Activated T-cell treated with anti-CD3 and anti-CD28 coated beads, Interleukin-2, amount 50 U/mL, for 1 hour (primary cell): ENCODE measurements at places on chromosomes 2 and 18.

- no peak for DNase-seq
These were observed 248.8 kb upstream of the SLC39A10 start for GRCh38 chr2:195408196-195408595.

DNA sequence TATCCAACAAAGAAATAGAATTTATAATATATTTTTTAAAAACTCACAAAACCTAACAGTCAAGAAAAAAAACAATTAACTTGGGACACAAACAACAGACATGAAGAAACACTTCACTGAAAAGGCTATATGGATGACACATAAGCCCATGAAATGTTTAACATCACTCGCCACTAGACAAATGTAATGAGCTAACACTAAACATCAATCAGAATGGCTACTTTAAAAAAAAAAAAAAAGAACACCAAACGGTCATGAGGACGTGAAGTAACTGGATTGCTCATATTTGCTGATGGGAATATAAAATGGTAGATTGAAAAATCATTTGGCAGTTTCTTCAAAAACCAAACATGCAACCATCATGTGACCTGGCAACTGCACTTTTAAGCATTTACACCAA is 97.3 kb upstream of the RGPD4 start:
- DNase-seq, result no peak

DNA sequence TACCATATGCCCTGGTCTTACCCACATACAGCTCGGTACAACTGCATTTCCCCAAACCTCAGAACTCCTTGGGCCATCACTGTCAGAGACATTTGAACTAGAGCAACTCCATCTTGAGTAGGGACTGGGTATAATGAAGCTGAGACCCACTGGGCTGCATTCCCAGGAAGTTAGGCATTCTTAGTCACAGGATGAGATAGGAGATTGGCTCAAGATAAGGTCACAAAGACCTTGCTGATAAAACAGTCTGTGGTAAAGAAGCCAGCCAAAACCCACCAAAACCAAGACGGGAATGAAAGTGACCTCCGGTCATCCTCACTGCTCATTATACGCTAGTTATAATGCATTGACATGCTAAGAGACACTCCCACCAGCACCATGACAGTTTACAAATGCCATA is 131.3 kb downstream of the PIK3C3 start:
- DNase-seq, result no peak

DNA sequence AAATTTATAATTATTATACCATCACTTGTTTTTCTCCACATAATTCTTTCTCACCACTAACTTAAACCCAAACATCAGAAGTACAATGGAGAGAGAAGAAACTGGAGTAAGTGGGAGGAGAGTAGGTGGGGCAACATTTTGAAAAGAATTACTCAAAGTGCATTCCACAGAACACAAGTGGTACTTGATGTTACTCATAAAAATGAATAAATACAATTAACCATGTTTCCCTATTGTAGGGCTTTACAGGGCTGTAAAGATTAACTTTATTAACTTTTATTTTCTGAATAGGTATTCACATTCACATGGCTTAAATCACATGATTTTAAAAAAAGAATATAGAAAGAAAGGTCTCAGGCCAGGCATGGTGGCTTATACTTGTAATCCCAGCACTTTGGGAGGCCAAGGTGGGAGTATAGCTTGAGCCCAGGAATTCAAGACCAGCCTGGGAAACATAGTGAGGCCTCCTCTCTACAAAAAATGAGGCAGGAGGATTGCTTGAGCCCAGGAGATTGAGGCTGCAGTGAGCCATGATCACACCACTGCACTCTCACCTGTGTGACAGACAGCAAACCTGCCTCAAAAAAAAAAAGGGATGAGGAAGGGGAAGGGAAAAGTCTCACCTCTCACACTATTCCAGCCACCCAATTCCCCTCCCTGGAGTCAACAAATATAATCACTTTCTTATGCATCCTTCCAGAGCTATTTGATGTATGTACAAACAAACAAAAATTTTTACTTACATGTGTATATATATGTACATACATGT is 47.1 kb downstream of the KCNG3 start:
- no peak for DNase-seq

GRCh38 chr2:224333726-224334482 is 68.0 kb downstream of the FAM124B start:
- DNase-seq, result no peak

- no peak for DNase-seq
These were observed 148.7 kb upstream of the ITGA6 start for GRCh38 chr2:172278667-172279066.

DNA sequence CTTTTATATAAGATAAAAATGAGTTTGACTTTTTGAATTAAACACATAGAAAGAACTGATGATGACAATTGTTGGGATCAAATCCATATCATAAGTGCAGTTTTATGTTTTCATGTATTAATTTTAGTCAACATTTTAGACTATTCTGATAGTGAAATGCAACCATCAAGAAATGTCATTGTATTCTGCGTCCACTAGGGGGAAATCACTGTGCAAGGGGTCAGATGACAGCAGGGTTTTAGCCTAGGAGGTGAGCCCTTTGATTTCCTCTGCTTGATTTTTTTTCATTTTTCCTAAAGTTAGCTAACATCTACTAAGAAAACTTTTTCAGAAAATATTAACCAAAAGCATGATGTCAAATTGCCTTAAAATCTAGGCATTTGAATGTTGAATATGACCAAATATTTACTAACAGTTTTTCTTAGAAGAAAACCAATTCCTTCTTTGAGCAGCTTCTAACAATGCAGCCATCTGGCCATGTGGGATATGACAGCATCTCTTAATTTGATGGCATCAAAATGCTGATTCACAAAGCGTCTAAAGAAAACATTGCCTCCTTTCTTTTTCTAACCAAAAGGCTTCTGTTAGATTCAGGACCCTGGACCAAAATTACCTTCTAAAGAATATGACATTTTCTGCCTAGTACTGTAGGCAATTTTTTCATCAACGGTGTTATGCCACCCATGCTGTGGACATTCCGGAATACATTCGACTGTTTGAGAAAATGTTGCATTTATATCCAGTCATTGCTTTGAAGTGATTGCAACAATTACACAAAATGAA is 141.5 kb downstream of the SPHKAP start:
- no peak for DNase-seq

GRCh38 chr18:9319333-9319732 is 15.2 kb upstream of the TWSG1 start:
- DNase-seq, result no peak

DNA sequence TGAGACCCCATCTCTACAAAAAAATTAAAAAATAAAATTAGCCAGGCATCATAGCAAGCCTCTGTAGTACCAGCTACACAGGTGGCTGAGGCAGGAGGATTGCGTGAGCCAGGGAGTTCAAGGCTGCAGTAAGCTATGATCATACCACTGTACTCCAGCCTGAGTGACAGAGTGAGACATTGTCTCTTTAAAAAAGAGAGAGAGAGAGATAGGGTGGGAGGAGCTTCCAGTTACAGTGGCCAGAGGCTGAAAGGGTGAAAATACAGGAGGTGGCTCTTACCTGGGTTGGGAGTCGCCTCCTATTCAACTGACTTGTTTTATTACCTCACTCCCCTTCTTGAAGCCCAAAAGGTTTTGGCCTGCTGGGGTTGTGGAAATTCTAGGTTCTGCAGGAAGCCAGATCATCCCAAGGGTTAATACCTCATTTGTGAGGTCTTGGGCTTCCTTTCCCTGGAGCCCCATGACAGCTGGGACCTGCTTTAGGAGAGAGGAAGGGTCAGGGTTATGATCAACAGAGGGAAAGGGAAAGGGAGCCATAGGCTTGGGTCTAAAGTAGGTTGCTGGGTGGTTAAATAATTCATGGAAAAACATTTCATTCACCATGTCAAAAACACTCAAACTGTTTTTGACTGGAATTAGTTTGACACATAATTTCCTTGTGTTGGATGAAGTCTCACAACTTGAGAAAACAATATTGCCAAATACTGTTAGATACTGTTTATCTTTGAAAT is 17.4 kb downstream of the DYNC2LI1 start:
- no peak for DNase-seq

- DNase-seq, result no peak
These were observed 1.8 kb downstream of the SCN9A start for GRCh38 chr2:166373951-166374350.

- DNase-seq, result no peak
These were observed 332.8 kb downstream of the MYCN start for GRCh38 chr2:16273111-16273510.

- DNase-seq, result no peak
These were observed 13.0 kb upstream of the ARHGAP25 start for GRCh38 chr2:68721482-68722101.

- no peak for DNase-seq
These were observed 703.6 kb downstream of the CPS1 start for GRCh38 chr2:211259831-211260476.

DNA sequence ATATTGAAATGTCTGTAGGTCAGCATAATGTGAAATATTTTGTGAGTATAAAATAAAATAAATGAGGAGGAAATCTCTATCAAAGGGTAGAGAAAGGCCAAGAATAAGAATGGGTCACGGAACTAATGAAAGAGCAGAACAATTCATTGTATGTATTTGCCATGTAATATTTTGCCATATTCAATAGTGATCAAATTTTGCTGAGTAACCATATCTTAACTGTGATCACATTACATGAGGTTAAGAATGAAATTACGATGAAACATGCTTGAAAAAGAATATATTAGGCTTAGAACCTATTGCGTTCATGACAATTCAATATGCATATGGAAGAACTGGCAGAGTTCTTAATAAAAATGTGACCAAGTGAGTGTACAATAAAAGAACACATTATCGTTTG is 437.2 kb upstream of the NRXN1 start:
- DNase-seq, result no peak

GRCh38 chr2:208466151-208466919 is 59.7 kb downstream of the PTH2R start:
- no peak for DNase-seq

- no peak for DNase-seq
These were observed 194.4 kb downstream of the TMX3 start for GRCh38 chr18:68520406-68521075.

DNA sequence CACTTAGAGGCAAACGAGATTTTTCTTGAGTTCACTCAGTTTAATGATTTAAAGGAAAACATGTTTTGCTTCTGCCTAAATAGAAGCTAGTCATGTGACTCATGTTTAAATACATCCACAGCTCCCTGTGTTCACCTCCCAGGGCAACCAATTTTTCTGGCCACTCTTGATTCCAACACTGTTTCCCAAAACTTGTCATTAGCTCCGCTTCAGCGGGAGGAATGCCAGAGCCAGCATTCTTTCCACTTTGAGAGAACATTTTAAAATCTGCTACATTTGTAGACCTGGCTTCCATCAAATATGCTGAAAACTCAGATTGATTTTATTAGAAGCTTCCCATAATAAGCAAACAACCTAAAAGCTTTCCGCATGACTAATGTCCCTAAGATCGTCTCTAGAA is 2.8 kb upstream of the CYS1 start:
- DNase-seq, result no peak

DNA sequence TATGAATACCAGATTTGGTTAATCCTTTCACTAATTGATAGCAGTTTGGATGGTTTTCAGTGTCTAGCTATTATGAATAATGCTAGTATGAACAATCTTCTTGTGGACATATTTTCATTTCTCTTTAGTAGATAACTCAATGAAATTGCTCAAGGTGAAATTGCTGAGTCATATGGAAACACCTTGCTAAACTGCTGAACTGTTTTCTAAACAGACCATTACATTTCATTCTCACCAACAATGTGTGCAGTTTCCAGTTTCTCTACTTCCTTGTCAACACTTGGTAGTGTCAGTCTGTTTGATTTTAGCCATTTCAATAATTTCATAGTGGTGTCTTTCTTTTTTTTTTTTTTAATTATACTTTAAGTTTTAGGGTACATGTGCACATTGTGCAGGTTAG is 250.0 kb downstream of the HRH4 start:
- DNase-seq, result no peak

DNA sequence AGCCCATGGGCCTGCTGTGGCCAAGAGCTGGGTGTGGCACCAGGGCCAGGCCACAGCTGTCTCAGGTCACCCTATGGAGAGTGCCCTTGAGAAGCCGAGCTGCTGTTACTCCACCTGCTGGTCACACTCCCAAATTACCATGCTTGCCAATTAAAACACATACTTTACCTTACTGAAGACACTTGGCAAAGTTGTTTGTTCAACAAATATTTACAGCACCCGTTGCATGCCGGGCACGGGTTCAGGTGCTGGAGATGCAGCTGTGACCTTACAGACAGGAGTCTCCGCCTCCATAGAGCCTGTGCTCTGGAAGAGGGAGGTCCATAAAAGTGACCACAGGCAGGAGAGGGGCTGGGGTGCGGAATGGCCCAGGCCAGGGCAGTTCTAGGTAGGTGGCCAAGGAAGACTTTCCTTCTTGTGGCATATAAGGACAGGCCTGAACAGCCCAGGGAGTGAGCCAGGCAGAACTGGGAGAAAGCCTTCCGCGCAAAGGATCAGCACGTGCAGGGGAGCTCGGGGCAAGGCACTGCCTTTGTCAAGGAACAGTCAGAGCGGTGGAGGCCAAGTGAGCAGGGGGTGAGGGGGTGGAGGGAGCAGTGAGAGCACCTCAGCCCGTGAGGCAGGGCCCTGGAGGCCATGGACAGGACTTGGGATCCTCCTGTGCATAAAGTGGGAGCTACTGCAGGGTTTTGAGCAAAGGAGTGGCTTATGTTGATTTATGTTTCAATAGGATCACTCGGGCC is 23.6 kb upstream of the RBM44 start:
- DNase-seq, result peak; percentile 41

- no peak for DNase-seq
These were observed 643.6 kb upstream of the FAM98A start for GRCh38 chr2:34242763-34243123.

DNA sequence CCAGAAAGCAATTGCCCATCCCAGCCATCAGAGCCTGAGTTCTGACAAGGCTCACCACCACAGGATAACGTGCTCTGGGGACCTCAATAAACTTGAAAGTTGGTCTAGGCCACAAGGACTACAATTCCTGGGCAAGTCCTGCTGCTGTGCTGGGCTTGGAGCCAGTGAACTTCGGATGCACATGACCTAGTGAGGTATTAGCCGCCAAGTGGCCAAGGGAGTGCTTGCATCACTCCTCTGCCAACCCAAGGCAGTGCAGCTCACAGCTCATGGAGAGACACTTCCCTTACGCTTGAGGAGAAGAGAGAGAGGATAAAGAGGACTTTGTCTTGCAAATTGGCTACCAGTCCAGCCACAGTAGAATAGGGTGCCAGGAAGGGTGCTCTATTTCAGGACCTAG is 219.6 kb downstream of the MBD2 start:
- DNase-seq, result no peak

- no peak for DNase-seq
These were observed 247.6 kb downstream of the SLC8A1 start for GRCh38 chr2:40204268-40204667.

DNA sequence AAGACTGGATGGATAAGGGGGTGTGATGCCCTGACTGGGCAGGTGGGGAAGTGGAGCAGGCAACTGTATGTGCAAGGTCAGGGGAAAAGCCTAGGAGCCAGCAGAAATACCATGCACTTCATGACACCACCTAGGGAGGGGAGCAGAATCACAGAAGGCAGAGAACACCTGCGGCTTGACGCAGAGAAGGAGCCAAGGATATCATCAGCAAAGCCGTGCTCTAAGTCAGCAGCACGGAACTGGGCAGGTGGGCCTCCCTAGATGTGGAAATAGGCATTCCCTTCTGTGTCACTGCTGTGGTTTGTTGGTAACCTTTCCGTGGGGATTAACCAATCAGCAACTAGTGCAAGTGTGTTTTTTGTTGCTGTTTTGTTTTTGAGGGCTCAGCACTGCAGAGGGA is 41.3 kb downstream of the HDLBP start:
- DNase-seq, result no peak

- DNase-seq, result no peak
These were observed 45.6 kb upstream of the ARHGAP15 start for GRCh38 chr2:143083636-143084035.
